ENCODE measurements at places on chromosomes 1 and 21.
A peak's percentile ranks its signal among the peaks of the same experiment; 100 is the strongest.

DNA sequence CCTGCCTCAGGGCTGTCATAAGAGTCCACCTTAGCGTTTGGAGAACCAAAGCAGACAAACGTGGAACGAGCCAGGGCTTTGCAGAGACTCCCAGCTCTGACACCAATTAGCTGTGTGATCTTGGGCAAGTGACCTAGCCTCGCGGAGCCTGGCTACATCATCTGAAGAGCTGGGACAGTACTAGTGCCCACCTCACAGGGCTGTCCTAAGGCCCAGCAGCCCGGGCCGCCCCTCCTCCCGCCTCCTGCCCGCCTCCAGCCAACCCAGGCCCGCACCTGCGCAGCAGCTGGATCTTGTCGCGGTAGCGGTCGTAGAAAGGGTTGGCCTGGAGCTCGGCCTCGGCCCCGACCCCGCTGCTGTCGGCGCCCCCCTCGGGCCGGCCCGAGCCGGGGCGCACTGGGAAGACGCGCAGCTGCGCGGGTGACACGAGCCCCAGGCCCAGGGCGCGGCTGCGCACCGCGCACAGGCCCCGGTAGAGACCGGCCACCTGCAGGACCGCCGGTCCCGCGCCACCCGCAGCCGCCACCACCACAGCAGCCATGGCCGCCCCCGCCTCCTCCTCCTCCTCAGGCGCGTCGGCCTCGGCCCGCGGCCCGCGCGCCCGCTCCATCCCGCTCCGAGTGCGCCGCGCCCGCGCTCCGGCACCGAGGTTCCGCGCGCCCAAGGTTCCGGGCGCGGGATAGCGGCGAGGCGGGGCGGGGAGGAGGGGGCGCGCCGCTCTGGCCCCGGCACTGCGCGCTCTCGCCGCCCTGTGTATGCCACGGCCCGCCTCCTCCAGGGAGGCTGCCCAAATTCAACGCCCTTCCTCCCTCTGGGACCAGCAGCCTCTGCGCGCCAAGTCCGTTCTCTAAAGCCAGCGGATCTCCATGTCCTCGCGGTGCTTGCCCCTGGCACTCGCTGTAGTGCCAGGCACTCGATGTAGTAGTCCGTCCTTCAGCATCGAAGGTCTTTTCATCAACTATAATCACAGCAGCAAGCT lies at the start of gene ATPAF1:
Gene ATPAF1, minus strand, starts transcription at position 583 of the 979 bp plus-strand sequence. Its CDS starts 42 bp downstream, at position 541.
- DNase-seq, result peak; percentile 76

- DNase-seq, result no peak
Observed at GRCh38 chr21:36700295-36700970, 1.5 kb downstream of the SIM2 start.

GRCh38 chr1:65997693-65998092 lies 205.0 kb downstream of the PDE4B start:
- no peak for DNase-seq

DNA sequence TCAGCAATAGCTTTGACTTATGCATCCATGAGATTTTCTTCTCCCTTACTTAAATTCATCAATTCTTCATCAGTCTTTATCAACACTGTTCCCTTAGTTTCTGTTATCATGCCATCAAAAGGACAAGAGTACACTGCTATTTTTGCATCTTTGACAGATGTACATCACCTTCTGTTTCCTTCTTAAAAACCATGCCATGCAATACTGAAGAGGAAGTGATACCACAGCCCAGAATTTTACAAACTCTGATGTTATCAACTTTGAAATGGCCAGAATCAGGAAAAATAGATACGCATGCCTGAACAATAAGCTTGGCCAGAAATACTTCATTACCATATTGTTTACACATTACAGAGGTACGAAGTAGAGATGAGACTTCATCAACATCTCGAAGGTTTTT lies 21.1 kb downstream of the FMO5 start:
- no peak for DNase-seq

- DNase-seq, result no peak
Observed at GRCh38 chr21:16550118-16550517, 820.3 kb downstream of the USP25 start.

- DNase-seq, result peak; percentile 85
Observed at GRCh38 chr1:180954005-180954800, 41.5 kb downstream of the KIAA1614 start.

DNA sequence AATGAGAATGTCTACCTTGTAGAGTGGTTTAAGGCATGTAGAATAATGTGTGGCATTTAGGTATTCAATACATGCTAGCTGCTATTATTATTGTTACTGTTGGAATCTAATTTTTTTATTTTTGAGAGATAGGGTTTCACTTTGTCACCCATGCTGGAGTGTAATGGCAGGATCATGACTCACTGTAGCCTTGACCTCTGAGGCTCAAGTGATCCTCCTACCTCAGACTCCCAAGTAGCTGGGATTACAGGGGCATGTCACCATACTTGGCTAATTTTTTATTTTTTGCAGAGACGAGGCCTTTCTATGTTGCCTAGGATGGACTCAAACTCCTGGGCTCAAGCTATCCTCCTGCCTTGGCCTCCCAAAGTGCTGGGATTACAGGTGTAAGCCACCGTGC lies 61.9 kb downstream of the EPB41 start:
- DNase-seq, result no peak

DNA sequence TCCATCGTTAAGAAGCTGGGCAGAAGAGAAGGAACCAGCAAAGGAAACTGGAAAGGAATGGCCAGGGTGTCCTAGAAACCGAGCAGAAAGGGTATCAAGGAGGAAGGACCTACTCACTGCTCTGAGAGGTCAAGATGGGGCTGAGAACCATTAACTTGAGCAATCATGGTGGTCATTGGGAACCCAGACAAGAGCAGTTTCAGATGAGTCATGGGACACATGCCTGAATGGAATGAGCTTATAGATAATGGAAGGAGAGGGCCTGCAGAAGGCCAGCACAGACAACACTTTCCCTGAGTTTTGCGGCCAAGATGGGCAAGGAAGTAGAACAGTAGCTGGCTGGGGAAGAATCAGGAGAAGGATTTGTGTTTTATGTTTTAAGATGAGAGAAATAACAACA lies 383.2 kb downstream of the KIF26B start:
- no peak for DNase-seq

- no peak for DNase-seq
Observed at GRCh38 chr1:22236900-22237299, 94.0 kb upstream of the WNT4 start.

DNA sequence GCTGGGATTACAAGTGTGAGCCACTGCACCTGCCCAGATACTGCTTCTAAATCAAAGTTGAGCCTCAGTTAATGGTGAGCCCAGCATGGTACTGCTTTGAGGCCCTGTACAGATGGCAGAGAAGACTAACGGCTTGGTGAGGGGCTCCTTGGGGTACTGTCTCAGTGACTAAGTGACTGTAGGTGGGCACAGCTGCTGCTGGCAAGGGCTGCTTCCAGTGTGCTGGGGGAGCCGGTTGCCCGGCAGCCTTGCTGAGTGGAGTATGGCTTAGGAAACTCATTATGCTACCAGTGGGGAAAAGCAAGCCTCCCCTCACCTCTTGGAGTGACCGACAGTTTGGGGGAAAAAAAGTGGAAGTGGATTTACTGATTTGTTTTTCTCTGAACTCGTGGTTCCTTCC lies 23.6 kb upstream of the ARHGEF10L start:
- no peak for DNase-seq

DNA sequence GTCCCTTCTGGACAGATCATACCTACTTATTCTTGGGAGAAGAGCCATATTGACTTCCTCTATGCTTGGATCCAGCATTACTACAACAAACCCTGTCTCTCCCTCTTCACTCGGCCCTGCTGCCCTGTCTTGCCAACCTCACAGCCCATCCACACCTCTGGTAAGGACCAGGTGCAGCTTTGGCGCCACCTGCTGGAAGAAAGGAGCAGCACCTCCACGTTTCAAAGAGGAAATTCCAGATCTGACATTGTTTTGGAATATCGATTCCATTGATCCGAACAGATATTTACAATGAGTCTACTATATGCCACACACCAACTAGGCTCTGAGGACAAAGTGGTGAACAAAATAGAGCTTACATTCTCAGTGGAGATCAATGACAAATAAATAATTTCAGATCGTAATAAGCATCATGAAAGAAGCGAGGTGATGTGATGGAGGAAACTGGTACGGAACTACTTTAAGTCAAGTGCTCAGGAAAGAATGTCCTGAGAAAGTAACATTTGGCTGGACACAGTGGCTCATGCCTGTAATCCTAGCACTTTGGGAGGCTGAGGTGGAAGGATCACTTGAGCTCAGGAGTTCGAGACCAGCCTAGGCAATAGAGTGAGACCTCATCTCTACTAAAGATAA lies 18.7 kb downstream of the MFSD2A start:
- peak; percentile 69 for DNase-seq

DNA sequence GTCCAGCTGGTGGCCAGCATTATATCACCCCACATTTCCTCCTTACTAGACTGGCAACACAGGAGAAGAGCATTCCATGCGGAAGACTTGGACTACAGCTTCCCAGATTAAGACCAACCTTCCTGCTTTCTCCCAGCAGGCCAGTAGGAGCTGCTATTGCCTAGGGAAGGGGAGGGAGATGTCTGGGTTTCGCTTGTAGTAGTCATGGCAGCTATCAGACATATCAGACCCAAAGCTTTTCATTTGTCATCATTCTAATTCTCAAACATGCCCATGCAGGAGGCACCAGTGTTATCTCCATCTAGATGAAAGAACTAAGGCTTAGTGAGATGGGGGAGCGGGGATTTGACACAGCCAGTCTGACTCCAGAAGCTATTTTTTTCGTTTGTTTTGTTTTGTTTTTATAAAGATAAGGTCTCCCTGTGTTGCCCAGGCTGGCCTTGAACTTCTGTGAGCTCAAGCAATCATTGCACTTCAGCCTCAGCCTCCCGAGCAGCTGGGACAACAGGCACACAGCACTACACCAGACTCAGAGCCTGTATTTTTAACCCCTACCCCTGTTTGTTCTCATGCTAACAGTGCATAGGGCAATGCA lies 4.5 kb downstream of the PLA2G2A start:
- DNase-seq, result peak; percentile 27

DNA sequence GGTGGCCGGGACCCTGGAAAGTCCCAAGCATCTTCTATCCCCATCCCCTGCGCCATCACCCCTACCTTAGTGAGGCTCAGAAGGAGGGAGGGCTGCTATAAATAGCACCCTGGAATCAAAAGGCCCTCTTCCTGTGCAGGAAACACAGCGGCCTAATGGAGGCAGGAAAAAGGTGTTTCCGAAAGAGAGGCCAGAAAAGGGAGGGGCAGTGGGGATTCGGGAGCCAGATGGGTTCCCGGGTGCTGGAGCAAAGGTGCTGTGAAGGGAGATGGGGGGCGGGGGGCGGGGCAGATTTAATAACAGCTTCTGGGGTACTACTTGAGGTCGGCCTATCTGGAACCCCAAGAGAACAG lies 16.6 kb downstream of the NAV1 start:
- DNase-seq, result no peak

DNA sequence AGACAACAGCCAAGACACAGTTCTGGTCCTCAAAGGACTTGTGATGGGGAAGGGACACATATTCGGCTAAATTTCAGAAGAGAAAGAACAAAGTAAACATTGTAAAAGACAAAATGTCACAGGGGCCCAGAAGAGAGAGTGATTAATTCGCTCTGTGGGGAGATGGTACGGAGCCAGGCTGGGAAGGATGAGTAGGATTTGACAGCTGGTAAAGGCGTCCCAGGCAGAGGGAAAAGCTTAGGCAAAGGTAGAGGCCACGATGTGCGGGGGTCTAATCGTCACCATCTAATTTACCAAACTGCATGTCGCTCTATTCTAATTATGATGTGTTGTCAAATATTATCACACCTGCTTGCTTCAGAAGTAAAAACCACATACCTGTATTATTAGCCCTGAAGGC lies 17.3 kb upstream of the EFNA1 start:
- no peak for DNase-seq
